SJSA1 (cell line): ENCODE measurements at places on chromosomes 11 and 22. TPM values are rescaled to one million over a fixed set of nuclear protein-coding genes. Genes with fewer than 3 reads are reported as not detected.

MUC5AC gene
- total RNA-seq: 0.03 TPM in 1 of 2 replicates, not detected in the other

SPINDOC gene
- 89.3 and 95.5 TPM in 2 replicates for total RNA-seq

ZNF70 gene
- 1.8 and 4.3 TPM in 2 replicates for total RNA-seq

CASP1 gene
- total RNA-seq: 3.1 and 4.1 TPM in 2 replicates

SLC22A9 gene
- total RNA-seq: not detected in 2 replicates

LMO1 gene
- not detected in 2 replicates for total RNA-seq

CEP126 gene
- 0.21 and 0.28 TPM in 2 replicates for total RNA-seq

CD3D gene
- total RNA-seq: not detected in 2 replicates

ST14 gene
- not detected in 2 replicates for total RNA-seq

OR51I1 gene
- total RNA-seq: not detected in 2 replicates

SPECC1L gene
- total RNA-seq: 34.0 and 42.4 TPM in 2 replicates

OR56A1 gene
- not detected in 2 replicates for total RNA-seq

ANKK1 gene
- total RNA-seq: not detected in 2 replicates

CSRP3 gene
- total RNA-seq: not detected in 2 replicates

TMEM135 gene
- total RNA-seq: 6.0 and 6.4 TPM in 2 replicates

RRP8 gene
- total RNA-seq: 10.2 and 12.0 TPM in 2 replicates

PTPRCAP gene
- total RNA-seq: 0.37 TPM in 1 of 2 replicates, not detected in the other

- no peak for DNase-seq
These were observed 8.4 kb upstream of the FTH1 start for GRCh38 chr11:61975638-61976419.

GRCh38 chr22:43211941-43212433 is 25.1 kb upstream of the TTLL12 start:
- no peak for DNase-seq

DNA sequence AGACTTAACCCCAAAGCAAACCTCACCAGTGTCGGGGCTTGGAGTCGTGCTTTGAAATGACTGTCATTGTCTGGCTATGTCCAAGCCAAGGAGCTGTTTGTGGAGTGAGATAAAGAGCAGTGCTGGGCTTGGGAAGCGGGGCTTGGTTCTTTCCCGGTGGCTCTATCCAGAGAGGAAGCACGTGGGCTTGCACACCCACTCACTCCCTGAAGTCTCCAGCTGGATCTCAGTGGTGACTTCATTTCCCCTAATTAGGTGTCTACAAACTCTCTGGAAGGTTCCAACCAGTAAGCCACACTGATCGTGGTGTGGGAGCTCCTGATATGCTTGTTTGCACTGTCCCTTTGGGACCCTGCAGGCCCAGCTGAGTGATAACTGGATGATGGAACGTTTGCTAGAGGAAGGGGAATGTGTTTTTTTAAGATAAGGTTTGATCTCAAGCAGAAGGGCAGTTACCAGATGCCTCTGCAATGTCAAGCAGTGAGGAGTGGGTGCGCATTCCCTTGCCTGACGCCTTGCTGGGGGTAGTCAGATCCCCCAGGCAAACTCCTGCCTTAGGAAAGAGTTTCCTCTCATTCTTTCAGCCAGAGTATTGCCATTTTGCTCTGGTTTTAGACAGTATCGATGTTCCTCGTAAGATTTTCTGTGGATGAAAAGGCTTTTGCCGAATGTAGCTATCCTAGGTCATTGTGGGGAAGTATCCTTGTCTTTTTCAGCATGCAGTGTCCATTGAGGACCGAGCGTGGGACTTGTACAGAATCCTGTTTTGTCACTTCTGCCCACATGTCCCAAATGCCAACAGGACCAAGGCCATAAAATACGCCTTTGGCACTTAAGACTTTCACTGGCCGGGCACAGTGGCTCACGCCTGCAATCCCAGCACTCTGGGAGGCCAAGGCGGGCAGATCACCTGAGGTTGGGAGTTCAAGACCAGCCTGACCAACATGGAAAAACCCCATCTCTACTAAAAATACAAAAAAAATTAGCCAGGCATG is 90.9 kb downstream of the MICAL2 start:
- DNase-seq: peak; percentile 80

DNA sequence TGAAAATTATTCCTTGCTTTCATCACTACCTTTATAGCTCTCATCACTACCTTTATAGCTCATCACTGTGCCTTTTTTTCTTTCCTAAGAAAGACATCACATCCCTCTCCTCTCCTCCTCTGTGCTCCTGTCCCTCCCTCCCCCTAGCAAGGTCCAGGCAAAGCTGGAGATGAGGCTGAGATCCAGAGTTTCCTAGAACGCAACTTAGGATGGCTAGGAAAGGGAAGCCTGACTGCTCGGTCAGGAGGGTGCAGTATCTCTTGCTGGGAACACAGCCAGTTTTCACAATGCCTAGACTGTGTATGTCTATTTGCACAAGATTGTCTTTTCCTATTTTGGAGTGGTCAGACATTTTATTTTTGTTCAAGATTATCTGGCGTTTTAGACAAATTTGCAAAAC is 24.7 kb downstream of the TUB start:
- no peak for DNase-seq

GRCh38 chr11:101202614-101203013 is 73.0 kb upstream of the PGR start:
- no peak for DNase-seq

DNA sequence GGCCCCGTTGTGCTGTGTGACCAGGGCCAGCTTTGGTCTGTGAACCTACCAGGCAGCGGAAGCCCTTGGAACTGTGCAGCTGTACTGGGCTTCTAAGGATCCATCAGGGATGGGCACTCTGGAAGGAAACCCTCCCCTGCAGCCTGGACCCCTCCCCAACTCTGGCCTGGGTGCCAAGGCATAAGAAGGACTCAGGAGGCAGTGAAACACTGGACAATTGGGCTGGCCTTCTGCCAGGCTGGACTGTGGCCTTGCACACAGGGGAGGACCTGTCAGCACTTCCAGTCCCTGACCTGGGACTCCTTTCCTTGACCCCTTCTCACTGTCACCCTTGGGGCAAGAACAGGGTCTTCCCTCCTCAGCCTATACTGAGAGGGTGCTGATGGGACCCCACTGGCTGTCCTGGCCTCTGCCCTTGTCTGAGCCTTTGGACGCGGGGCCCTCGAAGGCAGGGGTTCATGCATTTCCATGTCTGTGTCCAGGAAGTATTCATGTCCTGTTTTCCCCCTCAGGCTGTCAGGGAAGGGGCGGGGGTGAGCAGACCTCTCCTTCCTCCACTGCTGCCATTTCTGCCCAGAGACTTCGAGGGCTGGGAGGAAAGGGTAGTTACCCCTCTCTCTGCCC is 39.6 kb downstream of the PDE2A start:
- no peak for DNase-seq

DNA sequence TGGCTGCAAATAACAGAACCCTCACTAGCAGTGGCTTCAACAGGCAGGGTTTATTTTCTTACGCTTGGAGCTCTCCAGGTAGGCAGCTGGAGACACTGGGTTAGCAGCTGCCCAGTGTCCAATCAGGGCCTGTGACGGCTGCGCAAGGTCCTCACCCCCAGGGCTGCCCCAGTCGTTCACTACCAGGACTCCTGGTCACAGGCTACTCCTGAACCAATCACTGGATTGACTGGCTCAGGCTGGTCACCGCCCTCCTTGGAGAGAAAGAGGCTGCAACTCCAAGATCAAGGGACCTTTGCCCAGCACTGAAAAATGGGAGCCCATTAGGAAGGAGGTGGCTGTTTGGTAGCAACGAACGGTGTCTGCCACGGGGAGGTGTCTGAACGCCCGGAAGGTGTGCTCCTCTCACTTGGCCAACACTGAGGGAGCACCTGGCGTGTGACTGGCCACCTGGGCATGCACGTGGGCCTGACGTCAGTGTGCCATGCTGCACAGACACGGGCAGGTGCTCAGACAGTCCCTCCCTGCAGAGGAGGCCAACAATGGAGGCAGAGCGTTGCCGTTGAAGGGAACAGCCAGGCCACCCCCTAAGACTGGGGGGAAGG is 5.1 kb downstream of the ARSA start:
- no peak for DNase-seq

- no peak for DNase-seq
These were observed 1.1 kb upstream of the PLXNB2 start for GRCh38 chr22:50308597-50308935.

GRCh38 chr22:32796865-32797573 is 4.5 kb upstream of the TIMP3 start:
- DNase-seq: peak; percentile 70

DNA sequence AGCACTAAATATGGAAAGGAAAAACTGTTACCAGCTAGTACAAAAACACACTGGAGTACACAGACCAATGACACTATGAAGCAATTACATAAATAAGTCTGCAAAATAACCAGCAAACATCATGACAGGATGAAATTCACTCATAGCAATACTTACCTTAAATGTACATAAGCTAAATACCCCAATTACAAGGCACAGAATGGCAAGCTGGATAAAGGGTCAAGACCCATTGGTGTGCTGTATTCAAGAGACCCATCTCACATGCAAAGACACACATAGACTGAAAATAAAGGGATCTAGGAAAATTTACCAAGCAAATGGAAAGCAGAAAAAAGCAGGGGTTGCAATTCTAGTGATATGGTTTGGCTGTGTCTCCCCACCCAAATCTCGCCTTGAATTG is 44.0 kb upstream of the CALCA start:
- DNase-seq: no peak

GRCh38 chr11:11931461-11932055 is 76.9 kb downstream of the DKK3 start:
- DNase-seq: peak; percentile 57

DNA sequence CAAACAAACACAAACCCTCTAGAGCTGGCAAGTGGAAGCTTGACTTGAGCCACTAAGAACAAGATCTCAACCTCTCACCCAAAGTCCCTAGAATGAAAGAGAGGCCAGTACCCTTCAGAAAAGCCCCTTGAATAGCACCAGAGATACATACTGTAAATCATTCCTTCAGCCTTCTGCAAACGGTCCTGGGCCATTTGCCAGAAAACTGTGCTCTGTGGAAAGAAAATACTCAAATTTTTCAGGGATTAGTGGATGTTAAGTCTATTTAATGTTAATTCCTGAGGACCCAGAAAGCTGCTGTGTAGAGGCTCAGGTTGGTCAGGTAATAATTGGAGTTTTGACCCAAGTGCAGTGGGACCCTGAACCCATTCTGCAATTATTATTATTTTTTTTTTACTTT is 16.9 kb downstream of the SERPINH1 start:
- no peak for DNase-seq

- DNase-seq: no peak
These were observed 132.0 kb upstream of the NAV2 start for GRCh38 chr11:19580646-19581045.

DNA sequence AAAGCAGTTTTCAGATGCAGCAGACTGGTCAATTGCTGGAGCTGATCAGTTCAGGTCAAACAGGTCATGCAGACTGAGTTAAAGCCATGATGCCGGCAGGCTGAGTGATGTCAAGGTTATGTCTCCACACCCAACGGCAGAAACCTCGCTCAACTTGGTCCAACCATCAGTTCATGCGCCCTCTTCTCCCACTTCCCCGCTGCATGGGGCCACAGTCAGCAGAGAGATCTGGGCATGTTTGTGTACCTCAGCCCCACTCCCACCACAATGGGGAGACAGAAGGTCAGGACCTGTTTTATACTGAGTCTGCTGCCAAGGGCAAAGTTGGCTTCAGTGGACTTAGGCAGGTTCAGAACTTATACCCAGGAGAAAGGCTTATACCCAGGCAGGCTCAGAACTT is 118.7 kb downstream of the TRIM29 start:
- no peak for DNase-seq

DNA sequence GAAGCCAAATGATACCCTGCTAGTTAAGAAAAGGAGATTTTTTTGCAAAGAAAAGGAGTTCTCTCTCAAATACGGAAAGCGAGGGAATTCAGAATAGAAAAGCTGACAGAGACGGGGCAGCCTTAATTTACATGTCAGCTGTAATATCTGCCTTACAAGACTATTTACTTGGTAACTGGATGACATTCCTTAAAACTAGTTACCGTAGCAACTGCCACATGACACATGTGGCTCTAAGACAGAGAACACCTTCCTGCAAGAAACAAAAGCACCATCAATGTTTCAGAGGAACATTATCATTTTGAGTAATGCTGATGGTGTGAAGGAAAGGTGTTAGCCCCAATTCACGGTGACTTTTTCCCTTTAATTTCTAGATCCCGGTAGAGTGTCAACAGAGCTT is 222.1 kb downstream of the LRRC4C start:
- no peak for DNase-seq

GRCh38 chr22:38016182-38017151 is 32.1 kb upstream of the SOX10 start:
- DNase-seq: no peak

- no peak for DNase-seq
These were observed 9.4 kb downstream of the IFITM10 start for GRCh38 chr11:1740786-1741530.
